ENCODE measurements at places on chromosomes 4 and X.
A peak's percentile ranks its signal among the peaks of the same experiment; 100 is the strongest.

DNA sequence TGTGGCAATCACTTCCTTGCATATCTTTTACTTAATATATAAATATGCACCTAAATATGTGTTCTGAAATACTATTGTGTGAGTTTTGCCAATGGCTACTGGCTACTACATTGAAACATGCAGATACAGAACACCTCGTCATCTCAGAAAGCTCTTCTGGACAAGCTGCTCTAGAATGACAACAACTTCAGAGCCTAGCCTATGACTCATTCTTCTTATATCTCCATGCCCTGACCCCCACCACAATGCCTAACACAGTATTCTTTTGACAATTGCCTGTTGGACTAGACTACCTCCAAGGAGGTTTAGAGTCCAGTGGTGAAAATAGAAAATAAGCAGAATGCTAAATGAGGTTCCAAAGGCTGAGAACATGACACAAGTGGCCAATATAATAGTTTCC is 17.6 kb upstream of the DMP1 start:
- DNase-seq, result no peak

GRCh38 chr4:89110541-89110985 is 770 bp upstream of the TIGD2 start:
- DNase-seq, result no peak

GRCh38 chr4:177385576-177386277 is 56.5 kb downstream of the AGA start:
- no peak for DNase-seq

DNA sequence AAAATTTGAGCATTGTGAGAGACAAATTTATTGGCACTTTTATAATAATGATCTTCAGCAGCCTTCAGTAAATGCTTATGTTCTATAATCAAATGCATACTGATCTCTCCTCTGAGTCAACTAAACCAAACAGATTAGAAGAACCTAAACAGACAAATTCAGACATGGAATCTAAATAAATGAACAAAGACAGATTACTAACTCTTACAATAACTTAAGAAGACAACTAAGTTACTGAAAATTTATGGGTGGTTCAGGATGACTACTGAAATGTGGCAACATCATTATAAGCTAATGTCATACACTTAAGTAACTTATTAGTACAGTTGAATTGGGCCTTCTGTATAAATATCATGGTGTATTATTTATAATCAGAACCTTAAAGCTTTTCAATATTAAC is 127.3 kb downstream of the NEK1 start:
- DNase-seq, result no peak

DNA sequence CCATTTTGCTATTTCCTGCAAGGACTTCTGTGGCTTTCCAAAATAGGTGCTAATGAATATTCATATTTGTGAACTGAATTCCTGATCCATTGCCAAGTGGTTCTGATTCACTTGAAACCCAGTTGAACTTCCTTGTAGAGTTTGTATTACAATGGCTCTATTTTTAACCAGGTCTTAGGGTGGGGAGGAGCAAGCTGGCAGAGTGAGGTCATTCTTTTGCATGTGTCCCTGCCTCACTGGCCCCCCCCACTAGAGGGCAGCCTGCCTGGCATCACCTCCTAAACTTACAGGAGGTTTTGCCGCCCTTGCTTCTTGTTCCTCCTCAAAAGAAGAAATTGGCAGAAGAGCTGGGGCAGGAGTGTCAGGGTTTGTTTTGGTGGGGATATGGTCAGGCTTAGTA is 10.5 kb downstream of the PTTG2 start:
- DNase-seq, result peak; percentile 53

GRCh38 chr4:40140196-40140595 is 56.6 kb upstream of the RHOH start:
- DNase-seq, result no peak

- no peak for DNase-seq
These were observed 33.2 kb upstream of the MID1IP1 start for GRCh38 chrX:38768079-38768478.

DNA sequence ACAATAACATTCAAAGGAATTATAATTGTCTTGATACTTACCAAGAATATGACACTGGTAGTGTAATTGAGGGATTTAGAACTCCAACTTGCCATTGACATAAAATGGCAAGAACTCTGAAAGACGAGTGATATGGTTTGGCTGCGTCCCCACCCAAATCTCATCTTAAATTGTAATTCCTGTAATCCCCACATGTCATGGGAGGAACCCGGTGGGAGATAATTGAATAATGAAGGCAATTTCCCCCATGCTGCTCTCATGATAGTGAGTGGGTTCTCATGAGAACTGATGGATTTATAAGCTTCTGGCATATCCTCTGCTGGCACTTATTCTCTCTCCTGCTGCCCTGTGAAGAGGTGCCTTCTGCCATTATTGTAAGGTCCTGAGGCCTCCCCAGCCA is 1536.4 kb downstream of the TECRL start:
- DNase-seq, result no peak

DNA sequence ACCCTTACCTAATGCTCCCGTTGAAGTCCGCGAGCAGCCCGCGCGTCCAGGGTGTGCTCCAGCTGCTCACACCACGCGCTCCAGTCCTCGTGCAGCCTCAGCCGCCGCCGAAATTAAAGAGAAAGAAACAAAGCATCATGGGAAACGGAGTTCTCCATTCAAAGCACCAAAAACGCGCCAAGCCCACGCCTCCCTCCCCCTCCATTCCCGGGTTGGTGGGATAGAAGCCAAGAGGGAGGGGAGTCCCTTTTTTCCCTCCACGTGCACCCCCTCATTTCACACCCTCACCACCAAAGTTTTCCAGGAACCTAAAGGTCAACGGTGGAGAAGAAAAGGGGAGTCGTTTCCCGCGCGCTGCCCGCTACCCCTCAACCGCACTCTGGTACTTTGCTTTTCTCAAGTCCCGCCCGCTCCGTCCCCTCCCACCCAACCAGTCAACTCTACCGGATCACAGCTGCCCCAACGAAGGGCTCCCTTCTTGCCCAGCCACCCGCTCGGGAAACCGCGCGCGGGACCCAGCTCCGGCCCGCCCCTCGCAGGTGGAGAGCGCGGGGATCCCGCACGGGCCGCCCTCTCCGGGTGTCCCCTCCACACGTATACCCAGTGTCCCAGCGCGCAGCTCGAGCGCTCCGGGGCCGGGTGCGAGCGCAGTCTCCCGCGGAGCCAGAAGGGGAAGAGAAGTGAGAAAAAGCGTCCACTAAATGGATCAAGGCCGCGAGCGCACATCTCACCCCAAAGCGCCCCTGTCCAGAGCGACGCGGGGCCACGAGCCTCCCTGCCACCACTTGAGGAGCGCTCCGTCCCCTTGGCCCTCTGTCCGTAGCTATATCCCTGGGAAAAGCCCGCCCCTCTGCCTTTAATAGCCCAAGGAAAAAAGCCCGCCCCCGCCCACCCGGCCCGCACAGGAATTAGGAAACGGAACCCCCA is 65.1 kb upstream of the CCDC160 start:
- DNase-seq, result no peak

DNA sequence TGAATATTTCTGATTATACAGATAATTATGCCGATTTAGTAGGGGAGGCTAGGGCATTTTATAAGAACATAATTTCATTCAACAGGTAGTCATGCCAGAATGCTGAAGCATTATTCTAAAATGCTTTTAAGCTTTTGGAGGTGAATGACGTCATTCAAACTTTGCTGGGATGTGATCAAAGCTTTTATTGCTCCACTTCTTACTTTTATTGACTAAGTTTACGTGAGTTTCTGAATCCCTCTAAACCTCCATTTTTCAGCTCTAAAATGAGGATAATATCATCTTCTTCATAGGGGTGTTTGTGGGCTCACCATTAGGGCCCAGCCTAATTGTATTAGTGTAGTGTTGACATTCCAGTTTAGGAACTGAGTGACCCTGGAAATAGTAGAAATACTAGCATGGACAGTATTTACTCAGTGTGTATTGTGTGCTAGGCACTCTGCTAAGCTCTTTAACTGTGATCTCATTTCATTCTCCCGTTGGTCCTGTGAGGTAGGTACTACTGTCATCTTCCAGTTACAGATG is 3.0 kb downstream of the WWC2 start:
- DNase-seq, result no peak
